Peyer's patch (tissue), 4 donors: ENCODE measurements at places on chromosomes 7 and 10. TPM values are rescaled to one million over a fixed set of nuclear protein-coding genes. Genes with fewer than 3 reads are reported as not detected.

DNA sequence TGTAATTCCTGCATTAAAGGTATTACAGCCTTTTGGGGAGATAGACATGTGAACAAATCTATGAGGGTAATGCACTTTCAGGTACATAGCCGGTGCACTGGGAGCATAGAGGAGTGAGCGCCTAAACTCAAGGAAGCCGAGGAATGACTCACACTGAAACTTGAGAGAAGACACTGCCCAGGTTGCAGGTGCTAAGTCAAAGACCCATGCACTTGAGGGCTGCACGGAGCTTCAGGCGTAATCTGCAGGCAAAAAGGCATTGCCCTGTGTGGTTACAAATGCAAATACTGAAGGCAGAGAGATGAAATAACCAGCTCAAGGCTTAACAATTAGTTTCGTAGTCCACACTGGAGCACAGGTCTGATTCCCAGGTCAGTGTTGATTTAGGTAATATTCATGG lies 51.0 kb upstream of the OSBPL3 start:
- no peaks in the 10 kb centered on the region for H3K4me1 ChIP-seq
- no peak overlapping the region for H3K27ac ChIP-seq
- no peak overlapping the region for H3K4me3 ChIP-seq

DNA sequence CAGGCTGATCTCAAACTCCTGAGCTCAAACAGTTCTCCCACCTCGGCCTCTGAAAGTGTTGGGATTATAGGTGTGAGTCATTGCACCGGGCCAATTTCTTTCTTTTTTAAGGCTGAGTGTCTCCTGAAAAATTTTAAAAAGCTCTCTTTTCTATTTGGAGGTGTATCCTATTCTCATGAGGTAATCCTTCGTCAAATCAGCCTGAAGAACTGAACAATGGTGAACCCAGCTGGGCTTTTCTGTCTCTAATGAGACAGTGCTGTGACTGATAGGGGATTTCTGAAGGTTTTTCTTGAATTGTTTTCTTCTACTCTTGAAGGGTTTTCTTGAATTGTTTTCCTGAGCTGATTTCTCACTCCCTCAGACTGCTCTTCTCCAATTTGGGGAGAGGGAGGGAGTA lies 30.9 kb upstream of the CALU start:
- H3K27ac ChIP-seq, result no peak overlapping the region
- no peak for DNase-seq
- no peaks in the 10 kb centered on the region for H3K4me1 ChIP-seq
- H3K4me3 ChIP-seq, result no peak overlapping the region

DNA sequence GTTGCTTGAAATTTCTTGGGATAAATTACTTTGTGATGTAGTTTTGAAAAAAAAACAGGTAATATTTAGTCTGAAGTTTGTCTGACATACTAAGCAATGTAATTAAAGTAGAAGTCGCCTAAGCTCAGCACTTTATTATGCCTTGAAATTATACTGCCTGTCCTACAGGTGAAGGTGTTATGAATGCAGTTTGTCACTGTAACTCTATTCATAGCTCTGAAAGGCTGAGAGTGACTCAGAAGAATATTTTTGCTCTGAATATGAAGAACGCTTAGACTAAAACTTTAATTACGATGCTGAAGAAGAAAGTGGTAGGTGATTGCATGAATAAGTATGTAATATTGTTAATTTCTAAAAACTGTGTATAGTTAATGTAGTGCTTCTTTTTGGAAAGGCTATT lies 9.2 kb downstream of the CFTR start:
- peak overlapping the region; percentile 28 for H3K27ac ChIP-seq
- H3K4me3 ChIP-seq, result no peak overlapping the region
- no peaks in the 10 kb centered on the region for H3K4me1 ChIP-seq
- DNase-seq, result no peak

Gene SPDYE16
- not detected for total RNA-seq

Gene ECHDC3
- total RNA-seq, result 16.5 TPM

DNA sequence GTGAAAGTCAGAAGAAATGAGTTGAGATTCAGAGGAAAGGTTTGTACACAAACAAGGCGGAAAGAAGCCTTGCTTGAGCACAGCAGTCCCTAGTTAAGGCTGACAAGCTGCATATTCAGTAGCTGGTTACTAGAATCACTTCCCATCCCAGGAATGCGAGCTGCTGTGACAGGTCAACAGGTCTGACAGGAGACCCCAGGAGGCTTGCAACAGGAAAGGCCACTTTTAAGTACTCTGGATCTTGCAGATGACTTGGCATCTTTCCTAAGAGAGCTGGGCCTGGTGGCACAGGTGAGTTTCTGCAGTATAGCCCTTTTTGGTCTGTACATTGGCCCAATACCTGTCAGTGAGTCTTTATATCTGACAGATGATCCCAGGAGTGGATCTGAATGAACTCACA lies 35.7 kb upstream of the UNC5B start:
- H3K27me3 ChIP-seq, result no peaks in the 10 kb centered on the region
- no peak for DNase-seq
- no peak overlapping the region for H3K4me3 ChIP-seq
- no peaks in the 10 kb centered on the region for H3K4me1 ChIP-seq
- no peaks in the 10 kb centered on the region for H3K36me3 ChIP-seq

DNA sequence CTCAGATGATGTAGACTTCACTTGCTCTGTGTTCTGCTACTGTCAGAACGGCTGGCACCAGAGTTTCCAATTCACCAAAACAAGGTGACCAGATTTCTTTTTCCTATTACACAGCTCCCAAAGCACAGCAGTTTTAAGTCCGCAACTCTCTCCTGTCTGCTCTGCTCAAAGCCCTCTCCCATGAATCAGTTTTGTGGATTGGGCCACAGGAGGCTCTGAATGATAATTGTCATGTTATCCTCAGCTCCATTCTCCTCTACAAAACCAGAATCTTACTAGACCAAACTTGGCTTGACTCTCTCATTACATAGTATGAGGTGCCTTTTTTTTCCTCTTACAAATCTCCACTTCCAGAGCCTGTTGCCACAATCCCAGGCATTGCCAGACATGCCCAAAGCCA lies 223.5 kb downstream of the SNX13 start:
- no peak overlapping the region for H3K27ac ChIP-seq
- no peaks in the 10 kb centered on the region for H3K27me3 ChIP-seq
- no peak for DNase-seq
- no peak overlapping the region for H3K4me3 ChIP-seq

Gene PTF1A
- total RNA-seq, result not detected

DNA sequence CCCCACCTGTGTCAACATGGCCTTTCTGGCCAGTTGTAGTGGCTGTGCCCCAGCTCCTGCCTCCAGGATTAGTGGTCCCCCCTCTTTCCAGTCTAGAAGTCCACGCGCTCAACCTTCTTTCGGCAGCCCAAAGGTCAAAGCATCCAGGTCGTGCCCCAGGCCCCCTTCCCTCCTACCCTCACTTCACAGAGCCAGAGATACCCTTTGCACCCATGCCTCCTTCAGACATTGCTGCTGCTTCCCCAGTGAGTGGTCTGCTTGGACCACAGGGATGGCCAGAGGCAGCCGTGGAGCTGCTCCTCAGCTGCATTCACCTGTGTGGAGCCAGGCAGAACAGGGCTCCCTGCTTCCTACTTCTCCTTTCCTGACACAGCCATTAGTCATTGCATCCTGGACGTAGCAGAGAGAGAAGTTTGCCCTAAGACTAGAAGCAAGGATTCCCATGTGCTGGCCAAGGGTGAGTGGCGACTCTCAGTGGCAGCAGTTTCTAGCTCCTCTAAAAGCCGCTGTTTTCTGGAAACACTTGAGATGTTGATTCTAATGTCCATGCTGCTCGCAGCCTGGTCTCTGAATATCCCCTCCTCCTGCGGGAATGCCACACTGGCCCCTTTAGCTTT lies 243.1 kb upstream of the SHH start:
- no peaks in the 10 kb centered on the region for H3K27me3 ChIP-seq
- H3K36me3 ChIP-seq, result no peaks in the 10 kb centered on the region
- no peak overlapping the region for H3K4me3 ChIP-seq
- H3K4me1 ChIP-seq, result no peaks in the 10 kb centered on the region
- peak; percentile 27 for DNase-seq
- H3K27ac ChIP-seq, result no peak overlapping the region

Gene STEAP4
- 1.9 TPM for total RNA-seq

GRCh38 chr10:101723176-101723575 lies 28.2 kb upstream of the FBXW4 start:
- no peak overlapping the region for H3K4me3 ChIP-seq
- no peaks in the 10 kb centered on the region for H3K27me3 ChIP-seq
- no peaks in the 10 kb centered on the region for H3K36me3 ChIP-seq
- DNase-seq, result no peak
- H3K27ac ChIP-seq, result no peak overlapping the region
